Adrenal gland (tissue), 19 donors: ENCODE measurements at places on chromosomes 2 and 18. TPM values are rescaled to one million over a fixed set of nuclear protein-coding genes. Genes with fewer than 3 reads are reported as not detected.

GRCh38 chr2:100940240-100940639 is 61.8 kb upstream of the RPL31 start:
- no peak for DNase-seq

The MALL gene
- total RNA-seq = 10.1 TPM

- no peak for DNase-seq
Measured at GRCh38 chr2:234852941-234853340, 98.9 kb upstream of the SH3BP4 start.

DNA sequence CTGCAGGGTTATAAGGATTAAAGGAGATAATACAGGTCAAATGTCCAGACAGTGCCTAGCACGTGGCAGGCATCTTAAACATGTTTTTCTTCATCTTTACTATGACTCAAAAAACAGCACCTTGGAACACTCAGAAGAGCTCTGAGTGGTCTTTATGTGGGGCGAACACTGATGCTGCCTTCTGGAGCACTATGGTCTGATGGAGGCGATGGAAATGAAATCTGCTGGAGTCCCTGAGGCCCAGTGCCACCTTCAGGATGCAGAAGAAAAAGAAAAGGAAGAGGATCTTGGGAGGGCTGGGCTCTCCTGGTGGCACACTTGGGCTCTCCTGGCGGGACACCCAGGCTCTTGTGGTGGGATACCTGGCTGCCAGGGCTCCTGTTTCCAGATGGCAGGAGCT is 171.8 kb downstream of the EIPR1 start:
- no peak for DNase-seq

DNA sequence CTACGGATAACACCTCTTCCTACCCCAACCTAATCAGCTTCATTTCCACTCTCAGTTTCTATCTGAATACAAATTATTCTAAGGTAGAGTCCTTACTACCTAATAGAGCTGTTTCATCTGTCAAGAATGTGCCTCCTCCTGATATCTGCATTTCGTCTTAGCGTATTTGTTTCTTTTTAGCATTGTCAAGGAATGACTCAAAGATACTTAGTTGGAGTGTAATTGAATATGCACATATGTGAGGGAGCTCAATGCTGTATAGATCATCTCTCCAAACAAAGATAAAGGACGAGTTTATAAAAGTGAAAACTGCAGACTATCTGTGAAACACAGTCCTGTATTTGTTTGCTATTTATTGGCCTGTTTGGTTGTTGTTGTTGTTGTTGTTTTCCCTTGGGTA is 2059.4 kb upstream of the CELF4 start:
- DNase-seq = no peak

DNA sequence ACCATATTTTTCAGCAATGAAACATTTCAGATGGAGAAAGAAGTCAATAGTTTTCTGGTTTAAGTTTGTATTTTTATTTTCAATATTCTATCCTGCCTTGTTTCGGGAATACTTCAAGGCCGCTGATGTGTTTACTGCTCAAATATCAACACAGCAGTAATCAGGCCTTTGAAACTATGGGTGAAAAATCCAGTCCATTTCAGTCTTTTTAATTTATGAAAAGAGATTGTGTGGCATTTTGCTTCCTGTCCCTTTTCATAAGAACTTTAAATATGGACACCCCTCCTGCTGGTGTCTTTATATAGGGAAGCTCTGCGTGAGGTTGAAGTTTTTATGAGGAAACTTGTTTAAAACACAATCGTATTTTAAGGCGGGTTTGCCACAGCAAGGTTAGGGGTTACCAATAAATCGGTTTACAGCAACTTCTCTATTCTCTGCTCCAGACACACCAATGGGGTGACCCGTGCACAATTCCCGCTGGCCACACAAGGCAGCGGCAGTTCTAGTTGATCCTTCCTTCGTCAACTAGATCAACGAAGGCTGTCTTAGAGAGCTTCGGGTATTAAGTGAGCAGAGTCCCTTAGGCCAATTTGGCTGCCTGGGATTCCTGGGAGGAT is 1.2 kb upstream of the TANC1 start:
- DNase-seq = no peak

DNA sequence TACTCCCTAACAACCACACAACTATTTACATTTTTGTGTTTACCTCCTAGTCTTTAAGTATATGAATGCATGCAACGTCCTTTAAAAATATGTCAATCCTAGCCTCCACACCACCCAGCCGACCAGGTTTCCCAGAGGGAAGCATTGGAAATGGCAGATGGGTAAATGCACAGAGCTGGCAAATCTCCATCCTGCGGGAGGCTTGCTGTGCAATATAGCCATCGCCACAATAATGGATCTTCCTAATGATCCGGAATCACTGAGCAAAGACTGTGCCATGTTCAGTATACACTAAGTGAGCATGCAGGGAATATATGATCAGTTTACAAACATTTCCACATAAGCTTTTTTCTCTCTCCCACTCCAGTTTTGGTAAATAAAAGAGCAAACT is 131.8 kb downstream of the NEDD4L start:
- DNase-seq = no peak
